ENCODE measurements at places on chromosomes 3 and 15.

GRCh38 chr3:46865031-46865507, 1.8 kb upstream of the MYL3 start:
- no peak for DNase-seq

DNA sequence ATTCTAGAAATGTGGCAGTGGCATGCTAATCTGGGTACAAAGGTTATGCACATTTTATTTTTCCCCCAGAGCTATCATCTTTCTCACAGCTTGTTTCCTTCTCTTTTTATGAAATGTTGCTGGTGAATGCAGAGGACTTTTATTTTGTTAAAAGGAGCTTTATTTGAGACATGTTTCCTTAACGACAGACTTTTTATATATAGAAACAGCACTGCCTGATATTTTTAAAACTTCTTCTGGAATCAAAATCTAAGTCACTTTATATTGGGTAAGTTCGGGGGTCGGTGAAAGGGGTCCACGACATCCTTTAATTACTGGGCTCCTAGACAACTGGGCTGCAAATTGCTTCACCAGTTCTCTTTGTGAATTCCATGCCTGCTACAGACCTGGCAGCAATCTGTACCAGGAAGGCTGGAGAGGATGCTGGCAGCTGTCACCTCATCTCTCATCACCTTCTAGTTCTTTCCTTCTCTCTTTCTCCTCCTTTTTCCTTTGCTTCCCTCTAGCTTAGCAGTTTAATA, 464.7 kb downstream of the PDCD6IP start:
- no peak for DNase-seq

- no peak for DNase-seq
These were observed 39.0 kb upstream of the ABHD10 start for GRCh38 chr3:111939873-111940272.

- DNase-seq: no peak
These were observed 16.1 kb downstream of the UBE2E1 start for GRCh38 chr3:23821858-23822257.

DNA sequence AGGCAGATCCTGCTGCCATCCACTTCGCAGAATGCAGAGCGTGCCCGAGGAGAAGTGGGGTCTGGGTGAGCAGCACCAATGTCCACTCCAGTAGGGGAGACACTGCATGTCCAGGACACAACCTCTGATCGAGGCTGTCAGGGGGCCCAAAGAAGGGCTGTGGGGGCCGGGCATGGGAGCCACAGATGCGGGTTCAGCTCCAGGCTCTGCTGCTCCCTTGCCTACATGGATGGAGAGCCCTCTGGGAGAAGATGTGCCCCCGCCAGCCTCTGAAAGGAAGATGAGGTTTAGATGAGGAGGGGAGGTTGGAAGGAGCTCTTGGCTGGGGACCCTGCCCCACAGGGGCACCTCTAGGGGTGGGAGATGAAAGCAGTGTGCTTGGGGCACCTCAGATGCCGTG, 75.4 kb downstream of the KLF13 start:
- no peak for DNase-seq

- DNase-seq: no peak
These were observed 240.6 kb upstream of the GOLIM4 start for GRCh38 chr3:168336276-168336675.

DNA sequence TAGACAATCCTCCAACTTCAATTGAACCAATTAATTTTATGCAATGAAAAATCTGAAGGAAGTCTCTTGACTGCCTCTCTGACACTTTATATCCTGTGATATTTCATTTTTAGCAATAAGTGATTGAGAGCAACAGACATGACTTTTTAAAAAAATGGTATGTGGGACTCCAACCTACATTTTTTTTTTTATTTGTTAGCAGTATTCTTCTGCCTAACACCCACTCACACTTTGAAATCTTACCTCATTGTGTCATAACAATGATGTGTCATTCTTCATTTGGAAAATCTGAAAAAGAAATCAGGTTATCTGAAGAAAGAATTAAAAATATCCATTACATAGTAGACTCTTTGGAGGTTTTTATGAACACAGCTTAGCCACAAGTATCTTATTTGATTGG, 541.3 kb upstream of the KCNMB2 start:
- no peak for DNase-seq

- DNase-seq: no peak
These were observed 59.9 kb upstream of the LRTM1 start for GRCh38 chr3:54987719-54988118.

DNA sequence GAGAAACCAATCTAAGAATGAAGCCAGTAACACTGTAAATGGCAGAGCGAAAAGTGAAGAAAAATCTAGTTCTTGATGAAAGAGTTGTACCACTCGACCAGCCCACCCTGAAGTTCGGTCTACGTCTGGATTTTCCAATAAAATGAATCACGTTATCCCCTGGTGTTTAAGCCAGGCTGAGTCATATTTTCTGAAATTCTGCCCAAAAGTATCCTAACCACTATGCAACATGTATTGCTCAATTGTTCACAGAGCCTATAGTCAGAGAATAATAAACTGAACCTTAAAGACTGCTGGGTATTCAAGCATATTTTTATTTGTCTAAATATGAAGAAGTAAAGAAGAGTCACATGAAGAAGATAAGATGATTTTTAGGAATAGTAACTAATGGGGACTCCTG, 245.7 kb downstream of the FGF12 start:
- DNase-seq: no peak

All from stimulated activated CD4-positive, alpha-beta T cell treated with anti-CD3 and anti-CD28 coated beads, Interleukin-4, amount 100 ng/mL, for 24 hours (primary cell).